ENCODE measurements at places on chromosomes 1 and 21.

DNA sequence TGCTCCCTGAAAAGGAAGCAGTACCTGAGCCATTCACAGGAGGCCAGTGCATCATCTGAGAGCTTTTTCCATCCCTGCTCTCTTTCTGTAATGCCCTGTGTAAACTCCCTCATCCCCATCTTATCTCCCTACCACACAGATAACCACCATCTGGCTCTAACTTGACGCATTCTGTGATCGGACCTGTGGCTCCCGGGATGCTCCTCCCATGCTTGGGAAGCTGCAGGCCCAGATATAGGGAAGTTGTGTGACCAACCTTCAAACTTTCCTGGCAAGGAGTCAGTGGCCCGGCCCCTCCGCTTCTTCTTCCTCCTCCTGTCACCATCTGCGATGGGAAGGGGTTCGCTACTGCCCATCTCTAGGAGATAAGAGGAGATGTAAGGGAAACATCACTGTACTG, 21.1 kb downstream of the MKNK1 start:
- no peak for DNase-seq

- DNase-seq: no peak
These were observed 18.1 kb downstream of the KNCN start for GRCh38 chr1:46533179-46533864.

GRCh38 chr1:5651964-5652821, 340.0 kb downstream of the NPHP4 start:
- no peak for DNase-seq

DNA sequence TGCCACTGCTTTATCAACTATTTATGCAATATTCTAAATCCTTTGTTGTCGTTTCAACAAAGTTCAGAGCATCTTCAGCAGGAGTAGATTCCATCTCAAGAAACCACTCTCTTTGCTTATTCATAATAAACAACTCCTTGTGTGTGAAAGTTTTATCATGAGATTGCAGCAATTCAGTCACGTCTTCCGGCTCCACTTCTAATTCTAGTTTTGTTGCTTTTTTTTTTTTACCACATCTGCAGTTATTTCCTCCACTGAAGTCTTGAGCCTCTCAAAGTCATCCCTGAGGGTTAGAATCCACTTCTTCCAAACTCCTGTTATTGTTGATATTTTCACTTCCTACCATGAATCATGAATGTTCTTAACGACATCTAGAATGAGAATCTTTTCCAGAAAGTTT, 14.8 kb upstream of the ETS2 start:
- DNase-seq: no peak

- no peak for DNase-seq
These were observed 321.0 kb downstream of the PLPP3 start for GRCh38 chr1:56258371-56258770.

DNA sequence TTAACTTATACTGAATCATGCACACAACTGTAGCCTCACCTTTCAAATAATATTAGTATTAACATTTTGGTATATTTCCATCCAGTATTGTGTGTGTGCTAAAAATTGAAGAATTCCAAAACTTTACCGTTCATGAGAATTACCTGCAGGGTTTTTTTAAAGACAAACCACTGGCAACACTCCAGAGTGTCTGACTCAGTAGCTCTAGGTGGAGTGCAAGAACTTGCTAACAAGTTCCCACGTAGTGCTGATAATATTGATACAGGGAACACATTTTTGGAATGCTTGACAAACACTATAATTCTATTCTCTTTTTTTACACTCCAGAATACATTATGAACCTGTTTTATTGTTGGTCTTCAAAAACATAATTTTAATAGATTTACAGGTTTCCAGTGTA, 27.7 kb upstream of the SLC5A9 start:
- DNase-seq: no peak

DNA sequence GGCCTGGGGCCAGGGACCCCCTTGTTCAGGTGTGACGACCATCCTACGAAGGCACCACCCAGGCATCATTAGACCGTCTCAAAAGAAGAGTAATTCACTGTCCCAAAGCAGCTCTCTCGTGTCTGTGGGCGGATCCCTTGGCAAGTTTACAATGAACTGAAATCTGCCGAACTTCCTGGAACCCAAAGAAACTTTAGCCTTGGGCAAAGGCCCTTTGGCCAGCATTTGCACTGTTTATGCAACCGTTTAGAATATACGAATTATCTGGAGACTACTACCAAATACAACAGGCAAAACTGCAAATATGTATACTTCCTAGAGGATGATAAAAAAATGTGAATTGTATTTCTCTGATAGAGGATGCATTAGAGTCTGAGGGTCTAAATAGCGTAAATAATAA, 1.4 kb upstream of the SOD1 start:
- DNase-seq: no peak

GRCh38 chr1:6580119-6580592, 362 bp downstream of the ZBTB48 start:
- DNase-seq: no peak

- no peak for DNase-seq
These were observed 68.7 kb downstream of the TRIM11 start for GRCh38 chr1:228337711-228338520.

DNA sequence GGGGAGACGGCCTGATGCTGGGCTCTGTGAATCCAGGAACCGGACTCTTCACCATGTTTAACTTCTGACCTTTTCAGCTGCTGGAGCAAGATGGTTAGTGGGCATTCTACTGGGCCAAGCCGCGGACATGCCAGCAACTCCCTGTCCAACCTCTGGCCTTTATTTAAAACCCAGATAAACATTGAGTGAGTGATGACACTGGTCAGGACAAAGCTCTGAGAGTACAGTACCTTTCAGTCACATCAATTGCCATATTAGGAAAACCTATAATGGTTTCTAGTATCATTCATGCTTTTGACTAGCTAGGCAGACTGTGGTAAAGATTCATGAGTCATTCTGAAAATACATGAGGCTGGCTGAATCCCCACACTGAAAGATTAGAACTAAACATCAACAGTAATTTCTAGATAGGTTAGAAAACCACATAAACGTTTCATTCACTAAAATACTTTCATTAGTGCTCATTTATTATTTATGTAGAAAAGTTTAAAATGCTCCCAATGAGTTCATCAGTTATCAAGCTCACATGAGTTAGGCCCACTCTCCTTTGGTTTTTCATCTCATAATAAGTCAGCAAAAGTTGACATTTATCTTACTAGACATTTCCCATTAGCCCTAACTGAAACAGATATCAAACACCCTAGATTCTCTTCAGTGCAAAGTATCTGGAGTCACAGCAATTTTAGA, 7.1 kb upstream of the ACTA1 start:
- DNase-seq: peak; percentile 44

- DNase-seq: no peak
These were observed 58.0 kb downstream of the NGF start for GRCh38 chr1:115280064-115280463.

All from non-pigmented ciliary epithelial cell (primary cell).